ENCODE measurements at places on chromosomes 3 and 15.

DNA sequence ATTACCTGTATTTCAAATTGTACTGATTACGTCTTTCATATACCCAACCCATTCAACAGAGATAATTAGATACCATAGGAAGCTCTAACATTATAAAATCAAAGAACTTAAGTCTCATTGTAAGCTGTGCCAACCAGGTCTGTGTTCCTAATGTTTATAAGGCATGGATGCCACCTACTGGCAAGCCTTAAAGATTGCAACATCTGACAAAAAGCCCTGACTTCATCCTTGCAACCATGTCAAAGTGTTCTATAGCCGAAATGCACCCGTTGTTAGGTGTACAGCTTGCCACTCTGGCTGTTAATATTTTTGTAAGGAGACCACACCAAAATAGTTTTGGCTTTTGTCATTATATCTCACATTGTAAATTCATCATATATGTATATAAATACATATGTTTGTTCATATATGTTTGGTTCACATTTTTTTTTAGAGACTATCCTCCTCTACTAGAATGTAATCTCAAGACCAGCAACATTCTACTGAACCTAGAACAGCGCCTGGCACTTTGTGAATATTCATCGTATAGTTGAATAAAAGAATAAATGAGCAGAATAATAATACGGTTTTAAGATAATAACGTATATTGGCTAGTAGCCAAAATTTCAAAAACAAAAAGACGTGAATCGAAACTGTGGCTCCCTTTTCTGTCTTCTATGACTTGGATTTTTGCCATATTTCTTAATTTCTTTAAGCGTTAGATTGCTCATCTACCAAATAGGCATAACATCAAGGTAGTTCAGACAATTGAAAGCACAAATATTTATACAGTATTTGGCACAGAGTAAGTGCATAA lies 258.1 kb downstream of the TBL1XR1 start:
- peak; percentile 91 for DNase-seq

DNA sequence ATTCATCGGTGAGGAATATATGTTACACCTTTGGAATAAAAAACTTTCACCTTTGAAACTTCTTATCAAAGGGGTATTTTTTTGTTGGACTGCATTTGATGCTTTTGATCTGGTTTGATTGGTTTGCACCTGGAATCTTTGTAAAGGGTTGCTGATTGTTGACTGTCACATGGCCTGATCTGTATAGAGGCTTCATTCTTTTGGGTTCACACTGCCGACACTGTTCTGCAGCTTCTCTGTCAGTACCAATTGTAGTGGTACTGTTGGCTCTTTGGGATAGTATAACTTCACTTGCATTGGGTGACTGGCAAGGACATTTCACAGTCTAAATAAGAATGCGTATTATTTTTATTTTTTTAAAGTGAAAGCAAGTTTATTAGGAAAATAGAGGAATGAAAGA lies 155.7 kb downstream of the DOCK3 start:
- no peak for DNase-seq

GRCh38 chr3:106093616-106094015 lies 224.8 kb upstream of the CBLB start:
- DNase-seq = no peak

- no peak for DNase-seq
Measured at GRCh38 chr3:133956353-133956752, 60.7 kb upstream of the RAB6B start.

- no peak for DNase-seq
Measured at GRCh38 chr15:40115670-40116093, 7.0 kb upstream of the BMF start.

- no peak for DNase-seq
Measured at GRCh38 chr15:69606144-69606543, 153.5 kb downstream of the RPLP1 start.

GRCh38 chr3:13575459-13576061 lies 26.6 kb downstream of the FBLN2 start:
- DNase-seq = no peak

- DNase-seq = no peak
Measured at GRCh38 chr3:10234526-10235230, 13.6 kb upstream of the TATDN2 start.

DNA sequence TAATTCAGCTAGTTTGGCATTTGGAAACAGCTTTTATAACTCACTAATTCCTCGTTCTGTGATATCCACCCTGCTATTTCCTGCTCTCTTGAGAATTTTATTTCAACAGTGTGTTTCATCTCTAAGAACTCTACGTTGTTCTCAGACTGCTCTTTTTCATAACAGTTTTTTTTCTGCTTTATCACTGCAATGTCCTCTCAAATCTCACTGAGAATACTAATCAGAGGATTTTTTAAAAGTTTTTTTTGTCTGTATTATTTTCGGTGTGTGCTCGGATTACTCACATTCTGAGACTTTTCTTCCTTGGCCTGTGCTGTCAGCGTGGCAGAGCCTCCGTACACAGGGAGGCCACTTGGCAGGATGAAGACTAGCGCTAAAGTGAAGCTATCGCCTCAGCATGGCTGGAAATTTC lies 59.4 kb upstream of the NEO1 start:
- DNase-seq = no peak

DNA sequence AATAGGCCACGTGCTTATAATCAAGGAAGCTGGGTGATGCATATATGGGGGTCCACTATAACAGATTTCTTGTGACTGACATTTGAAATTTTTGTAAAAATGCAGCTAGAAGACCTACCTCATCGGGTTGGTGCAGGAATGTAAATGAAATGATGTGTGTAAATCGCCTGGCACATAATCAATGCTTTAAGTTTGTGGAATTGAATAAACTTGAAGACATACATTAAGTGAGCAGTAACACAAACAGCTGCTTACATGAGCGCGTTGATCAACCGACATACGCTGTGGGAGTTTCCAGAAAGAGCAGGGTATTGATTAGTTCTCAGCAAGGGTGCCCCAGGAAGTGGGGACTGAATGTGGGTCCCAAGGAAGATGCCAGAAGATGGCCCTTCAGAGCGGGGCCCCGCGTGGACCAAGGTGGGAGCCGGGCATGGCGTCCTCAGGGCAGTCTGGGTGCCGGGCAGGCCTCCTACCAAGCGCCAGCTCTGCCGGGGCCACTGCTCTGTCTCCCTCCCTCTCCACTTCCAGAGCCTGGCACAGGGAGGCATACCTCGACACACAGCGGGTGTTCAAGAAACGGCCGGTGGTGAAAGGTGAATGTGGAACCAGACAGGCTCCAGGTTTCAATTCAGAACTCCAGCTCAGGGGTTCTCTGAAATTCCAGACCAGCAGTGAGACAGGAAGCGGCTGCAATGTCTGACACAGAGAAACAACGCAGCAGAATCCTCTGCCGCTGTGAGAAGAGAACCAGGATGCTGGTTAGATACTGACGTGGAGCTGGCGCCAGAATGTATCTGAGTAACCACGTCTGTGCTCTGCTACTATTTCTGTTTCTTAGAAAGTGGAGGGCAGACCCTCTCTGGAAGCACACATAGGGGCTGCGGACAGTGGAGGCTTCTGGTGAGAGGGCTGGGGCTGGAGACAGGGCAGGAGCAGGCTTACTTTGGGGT lies 12.6 kb downstream of the BFSP2 start:
- no peak for DNase-seq

DNA sequence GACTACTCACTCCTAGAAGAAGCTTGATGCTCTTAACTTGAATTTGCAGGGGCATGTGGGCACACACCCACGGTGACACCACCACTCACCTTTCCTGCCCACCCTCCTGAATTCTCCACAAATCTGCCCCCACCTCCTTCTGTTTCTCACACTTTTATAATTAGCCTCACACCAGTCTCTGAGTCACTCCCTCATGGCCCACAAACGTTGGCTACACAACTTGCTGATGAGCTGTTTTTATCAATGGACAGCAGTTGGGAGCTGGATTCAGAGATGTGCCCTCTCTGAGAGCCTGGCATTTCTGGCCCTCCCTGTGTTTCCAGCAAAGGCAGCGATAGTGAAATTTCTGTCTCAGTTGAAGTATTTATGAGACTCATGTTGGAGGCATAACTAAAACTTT lies 1.3 kb downstream of the COLQ start:
- no peak for DNase-seq

DNA sequence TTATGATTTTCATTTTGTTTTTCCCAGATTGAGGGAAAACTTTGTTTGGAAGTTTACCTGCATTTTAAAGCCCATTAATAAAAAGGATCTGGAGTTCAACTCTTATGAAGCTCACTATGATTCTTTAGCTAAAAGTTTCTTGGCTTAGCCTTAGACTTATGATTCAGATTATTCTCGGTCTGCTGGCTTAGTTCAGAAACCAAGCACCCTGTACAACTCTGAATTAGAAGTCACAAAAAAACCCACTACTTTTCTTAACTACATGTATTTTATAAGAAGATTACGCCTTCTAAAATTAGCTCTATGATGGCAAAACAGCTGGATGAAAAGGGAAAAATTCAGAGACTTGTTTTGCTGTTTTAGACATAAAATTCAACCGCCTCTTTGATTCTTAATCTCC lies 14.3 kb upstream of the DENND4A start:
- no peak for DNase-seq

GRCh38 chr3:50807266-50807665 lies 132.5 kb downstream of the DOCK3 start:
- no peak for DNase-seq

DNA sequence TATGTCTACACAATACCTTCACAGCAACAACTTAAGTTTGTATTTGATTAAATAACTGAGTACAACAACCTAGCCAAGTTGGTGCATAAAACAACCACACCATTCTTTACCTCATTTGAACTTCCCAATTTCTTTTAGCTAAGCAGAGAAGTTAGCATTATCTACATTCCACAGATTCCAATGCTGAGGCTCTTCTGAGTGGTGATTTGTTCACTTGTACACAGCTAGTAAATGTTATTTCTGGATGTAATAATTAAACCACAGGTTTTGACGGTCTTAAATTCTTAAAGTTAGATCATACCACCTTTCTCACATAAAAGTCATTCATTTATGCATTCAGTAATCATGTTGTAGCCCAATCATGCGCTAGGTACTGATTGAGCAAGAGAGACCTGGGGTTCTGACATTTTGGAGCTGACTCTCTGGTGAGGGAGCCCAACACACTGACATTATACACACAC lies 102.5 kb downstream of the SST start:
- no peak for DNase-seq

GRCh38 chr15:79065706-79066376 lies 24.7 kb downstream of the RASGRF1 start:
- DNase-seq = no peak

GRCh38 chr15:74406992-74407705 lies 26.6 kb downstream of the SEMA7A start:
- no peak for DNase-seq

- DNase-seq = no peak
Measured at GRCh38 chr3:197139586-197139985, 110.0 kb upstream of the MELTF start.

- DNase-seq = no peak
Measured at GRCh38 chr3:152828075-152828840, 6.7 kb upstream of the P2RY1 start.

GRCh38 chr3:159892171-159892795 lies 96.4 kb upstream of the IL12A start:
- no peak for DNase-seq

- no peak for DNase-seq
Measured at GRCh38 chr3:165491487-165491886, 295.3 kb upstream of the SLITRK3 start.

DNA sequence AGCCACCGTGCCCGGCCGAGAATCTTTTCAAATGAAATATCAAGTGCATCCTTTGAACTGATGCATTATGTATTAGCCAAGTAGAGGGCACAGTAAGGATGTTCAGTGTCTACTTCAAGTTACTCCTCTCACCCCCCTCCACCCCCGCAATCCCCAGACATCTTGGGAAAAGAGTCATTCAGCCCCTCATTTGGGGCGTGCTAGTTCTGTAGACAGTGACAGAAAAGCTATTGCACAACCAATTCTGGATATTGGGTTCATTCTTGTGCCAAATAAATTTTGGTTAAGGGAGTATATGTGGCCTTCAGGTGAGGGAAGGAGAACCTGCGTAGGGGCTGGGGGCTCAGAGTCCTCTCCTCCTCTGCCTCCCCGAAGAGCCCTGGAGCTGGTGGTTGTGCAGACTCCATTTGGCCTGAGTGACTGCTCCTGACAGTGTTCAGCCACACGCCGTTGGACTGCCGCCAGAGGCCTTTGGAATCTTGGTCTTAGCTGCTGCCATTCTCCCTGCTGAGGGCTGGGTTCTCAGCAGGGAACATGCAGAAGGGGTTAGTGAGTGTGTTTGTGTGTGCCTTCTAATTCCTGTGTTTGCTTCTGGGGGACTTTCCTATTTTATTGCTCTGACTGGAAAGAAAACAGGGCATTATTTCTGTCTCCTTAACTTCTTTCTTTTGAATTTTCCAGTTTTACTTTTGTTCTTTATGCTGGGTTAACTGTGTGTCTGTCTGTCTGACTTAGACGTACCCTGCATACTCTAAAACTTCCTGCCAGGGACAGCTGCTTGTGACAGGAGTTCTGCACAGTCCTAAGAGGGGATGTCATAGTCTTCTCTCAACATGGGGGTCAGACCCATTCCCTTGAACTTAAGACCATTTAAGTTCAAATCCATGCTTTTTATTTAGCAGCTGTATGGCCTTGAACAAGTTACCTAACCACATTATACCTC lies 21.0 kb downstream of the RARB start:
- peak; percentile 12 for DNase-seq

GRCh38 chr3:15982667-15983196 lies 185.0 kb upstream of the ANKRD28 start:
- DNase-seq = no peak

GRCh38 chr3:173025941-173026340 lies 115.1 kb downstream of the SPATA16 start:
- DNase-seq = no peak

- DNase-seq = no peak
Measured at GRCh38 chr3:54324103-54324502, 201.8 kb downstream of the CACNA2D3 start.

DNA sequence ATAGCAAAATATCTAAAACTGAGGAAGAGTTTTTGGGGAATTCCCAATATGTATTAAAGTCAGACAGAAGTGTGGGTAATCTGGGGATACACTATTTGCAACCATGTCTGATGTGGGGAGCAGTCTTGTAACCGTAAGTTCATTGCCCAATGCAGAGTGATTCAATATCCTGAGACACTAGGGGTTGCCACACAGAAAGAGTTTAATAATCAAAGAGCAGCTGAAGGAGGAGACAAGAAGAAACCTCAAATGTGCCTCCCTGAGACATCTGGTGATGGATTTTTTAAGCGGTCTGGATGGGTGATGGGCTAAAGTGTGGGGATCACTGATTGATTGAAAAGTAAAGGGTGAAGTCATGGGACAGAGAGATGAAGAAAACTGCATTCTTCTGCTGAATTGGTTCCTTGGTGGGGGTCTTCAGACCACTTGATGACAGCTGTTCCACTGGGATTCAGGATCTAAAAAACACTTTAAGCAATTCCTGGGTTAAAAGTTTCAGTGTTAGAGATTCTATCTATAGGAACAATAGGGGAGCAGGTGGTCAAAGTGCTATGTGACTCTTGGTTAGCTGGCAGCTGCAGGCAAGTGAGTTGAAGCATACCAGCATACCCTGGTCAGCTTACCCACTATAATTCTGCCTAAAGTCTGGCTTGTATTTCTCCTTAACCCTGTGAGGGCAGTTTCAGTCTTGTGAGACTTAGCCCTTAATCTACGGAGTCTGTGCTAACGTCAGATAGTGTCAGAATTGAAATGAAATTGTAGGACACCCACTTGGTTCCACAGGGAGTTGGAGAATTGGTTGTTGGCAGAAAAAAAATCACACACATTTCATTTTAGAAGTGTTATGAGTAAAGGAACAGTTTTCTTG lies 425.9 kb upstream of the TGFBR2 start:
- no peak for DNase-seq

Data from NCI-H2081 treated with DMSO at 0.1 percent for 48 hours (cell line).